Caki2 (cell line): ENCODE measurements at places on chromosomes 1 and 21. TPM values are rescaled to one million over a fixed set of nuclear protein-coding genes. Genes with fewer than 3 reads are reported as not detected.

GRCh38 chr21:22711636-22712035, 1713.4 kb downstream of the NCAM2 start:
- DNase-seq, result no peak

- no peak for DNase-seq
These were observed 94.2 kb downstream of the DTL start for GRCh38 chr1:212129781-212130180.

GRCh38 chr1:165616054-165616612, 14.9 kb upstream of the MGST3 start:
- no peak for DNase-seq

DNA sequence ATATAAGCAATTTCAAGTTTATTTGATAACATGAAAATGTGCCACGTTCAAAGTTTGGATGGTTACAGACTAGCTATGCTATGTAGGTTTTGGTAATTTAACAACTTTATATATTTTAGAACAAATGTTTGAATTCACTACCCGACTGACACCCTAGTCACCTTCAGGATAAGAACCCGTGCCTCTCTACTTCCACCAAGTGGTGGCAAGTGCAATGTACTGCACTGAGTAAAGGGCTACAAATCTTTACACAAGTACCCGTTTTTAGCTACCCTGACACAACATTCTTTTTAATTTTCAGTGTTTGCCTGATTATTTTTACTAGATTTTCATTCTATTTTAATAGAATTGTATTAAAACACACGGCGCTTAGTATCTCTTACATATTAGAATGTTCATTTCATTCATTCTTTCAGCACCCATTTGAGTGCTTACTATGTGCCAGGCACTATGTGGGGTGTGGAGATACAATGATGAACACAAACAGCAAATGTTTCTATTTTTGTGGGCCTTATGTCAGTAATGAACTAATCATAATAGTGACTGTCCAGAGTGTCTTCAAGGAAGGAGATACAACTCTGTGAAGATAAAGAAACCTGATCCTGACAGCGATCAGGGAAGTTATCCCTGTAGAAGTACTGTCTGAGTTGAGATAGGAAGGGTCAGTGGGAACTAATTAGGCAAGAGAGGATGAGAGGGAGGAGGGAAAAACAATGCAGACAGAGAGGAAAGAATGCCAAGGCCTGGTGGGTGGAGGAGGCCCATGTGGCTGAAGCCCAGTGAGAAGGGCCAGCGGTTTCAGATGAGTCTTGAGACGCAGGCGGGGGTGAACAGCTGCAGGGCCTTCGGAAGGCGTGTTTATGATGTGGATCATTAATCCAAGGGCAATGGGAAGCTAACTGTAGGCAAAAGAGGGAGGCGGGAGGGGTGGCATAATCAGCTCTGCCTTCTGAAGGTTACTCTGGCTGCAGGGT, 3.8 kb downstream of the LCA5L start:
- no peak for DNase-seq

Gene FCRLA
- total RNA-seq, result not detected in 2 replicates

Gene PDE4B
- total RNA-seq, result not detected in 2 replicates
